Cardiac fibroblast (primary cell): ENCODE measurements at places on chromosomes 4 and X.
A peak's percentile ranks its signal among the peaks of the same experiment; 100 is the strongest.

DNA sequence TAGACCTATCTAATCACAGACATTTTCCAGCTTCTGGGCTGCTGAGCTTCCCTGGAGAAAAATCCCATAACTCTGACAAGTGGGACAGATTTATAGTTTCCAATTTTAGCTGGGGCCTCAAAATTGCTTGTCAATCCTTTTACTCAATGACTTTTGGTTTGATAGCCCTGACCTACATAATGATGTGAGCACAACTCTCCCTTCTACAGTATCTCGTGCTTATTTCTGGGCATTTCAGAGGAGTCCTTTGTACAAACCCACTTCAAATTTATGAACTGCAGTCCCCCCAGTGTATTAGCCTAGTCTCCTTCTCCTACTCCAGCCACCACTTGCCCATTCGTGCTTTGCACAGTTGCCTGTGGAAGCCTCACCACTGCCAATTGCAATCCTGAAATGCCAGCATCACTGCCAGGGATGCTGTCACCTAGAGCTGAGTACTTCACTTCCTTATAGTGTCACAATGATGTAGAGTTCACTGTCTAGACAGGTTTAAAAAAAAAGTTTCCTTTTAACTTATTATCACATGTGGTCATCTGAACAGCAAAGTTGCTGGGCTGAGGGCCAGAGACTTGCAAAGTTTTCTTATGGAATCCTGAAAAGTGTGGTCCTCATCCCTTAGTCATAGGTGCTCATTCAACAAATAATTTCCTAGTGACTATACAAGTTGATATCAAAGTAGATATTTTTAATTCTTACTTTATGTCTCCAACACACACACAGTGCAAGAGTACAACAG, 21.2 kb downstream of the TRAM1L1 start:
- no peak for DNase-seq

- DNase-seq = peak; percentile 78
Observed at GRCh38 chrX:107712231-107713202, 63.1 kb downstream of the TSC22D3 start.

- no peak for DNase-seq
Observed at GRCh38 chr4:175810073-175810730, 1.9 kb downstream of the GPM6A start.

DNA sequence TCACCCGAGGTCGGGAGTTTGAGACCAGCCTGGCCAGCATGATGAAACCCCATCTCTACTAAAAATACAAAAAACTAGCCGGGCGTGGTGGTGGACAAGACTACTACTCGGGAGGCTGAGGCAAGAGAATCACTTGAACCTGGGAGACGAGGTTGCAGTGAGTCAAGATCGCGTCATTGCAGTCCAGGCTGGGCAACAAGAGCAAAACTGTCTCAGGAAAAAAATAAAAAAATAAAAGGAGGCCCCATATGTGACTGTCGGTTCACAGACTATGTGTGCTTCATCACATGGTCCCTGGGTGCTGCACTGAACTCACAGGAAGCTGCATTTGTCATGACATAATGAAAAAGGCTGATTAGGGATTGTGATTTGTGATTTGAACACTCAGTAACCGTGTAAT, 6.4 kb downstream of the TRIML1 start:
- DNase-seq = peak; percentile 77

GRCh38 chrX:4762196-4762595, 1048.7 kb upstream of the PRKX start:
- DNase-seq = no peak

DNA sequence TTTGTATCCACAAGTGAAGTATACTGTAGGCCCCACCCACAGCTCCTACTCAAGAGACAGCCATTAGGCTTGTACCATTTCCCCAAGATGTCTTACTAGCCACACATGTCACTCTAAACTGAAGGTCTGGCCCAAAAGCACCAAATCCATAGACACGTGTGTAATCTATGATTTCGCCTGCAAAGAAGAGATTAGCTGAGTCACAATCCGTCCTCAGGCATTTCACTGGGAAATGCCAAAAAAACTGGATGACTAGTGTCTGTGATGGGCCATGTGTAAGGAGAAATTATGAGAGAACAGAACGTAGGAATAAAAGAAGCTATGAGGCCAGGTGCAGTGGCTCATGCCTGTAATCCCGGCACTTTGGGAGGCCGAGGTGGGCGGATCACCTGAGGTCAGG, 21.9 kb upstream of the RP2 start:
- no peak for DNase-seq

GRCh38 chr4:152072001-152072485, 311.2 kb upstream of the GATB start:
- no peak for DNase-seq

- DNase-seq = peak; percentile 26
Observed at GRCh38 chr4:53889326-53890055, 174.9 kb downstream of the CHIC2 start.

- DNase-seq = no peak
Observed at GRCh38 chrX:10021461-10022272, 54.5 kb downstream of the CLDN34 start.

DNA sequence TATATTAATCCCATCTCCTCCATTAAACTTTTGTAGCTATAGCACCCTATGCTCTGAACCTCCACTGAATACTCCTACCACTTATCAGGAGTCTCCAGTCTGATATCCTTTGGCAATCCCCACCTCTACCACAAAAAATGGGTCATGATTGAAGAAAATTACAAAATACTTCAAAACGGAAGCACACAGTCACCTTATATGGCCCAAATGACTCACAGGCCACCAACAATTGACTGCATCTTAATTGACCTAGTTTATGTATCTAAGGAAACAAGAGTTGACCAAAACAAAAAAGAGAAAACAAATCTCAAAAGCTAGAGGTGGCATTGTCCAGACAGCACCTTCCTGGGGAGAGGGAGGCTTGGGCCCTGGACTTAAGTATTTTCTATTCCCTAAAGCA, 120.0 kb upstream of the DIAPH2 start:
- peak; percentile 62 for DNase-seq

GRCh38 chr4:183657564-183657963, 1.4 kb downstream of the RWDD4 start:
- DNase-seq = peak; percentile 24

DNA sequence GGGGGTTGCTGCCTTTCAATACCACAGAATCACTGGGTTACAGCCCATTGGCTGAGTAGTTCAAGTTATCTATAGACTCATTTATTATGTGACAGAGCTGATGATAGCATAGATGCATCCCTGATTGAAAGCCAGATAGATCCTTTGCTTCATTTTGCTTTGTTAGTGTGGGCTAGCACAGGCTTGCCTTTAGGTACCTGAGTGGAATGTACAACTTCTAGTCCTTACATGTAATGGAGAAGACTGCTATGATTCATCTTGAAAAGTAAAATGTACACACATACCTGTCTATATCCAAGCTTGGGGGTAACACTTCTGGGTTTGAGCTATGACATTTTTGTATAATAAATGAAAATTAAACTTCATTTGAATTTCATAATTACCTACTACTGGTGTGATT, 226.0 kb upstream of the FTHL17 start:
- no peak for DNase-seq

DNA sequence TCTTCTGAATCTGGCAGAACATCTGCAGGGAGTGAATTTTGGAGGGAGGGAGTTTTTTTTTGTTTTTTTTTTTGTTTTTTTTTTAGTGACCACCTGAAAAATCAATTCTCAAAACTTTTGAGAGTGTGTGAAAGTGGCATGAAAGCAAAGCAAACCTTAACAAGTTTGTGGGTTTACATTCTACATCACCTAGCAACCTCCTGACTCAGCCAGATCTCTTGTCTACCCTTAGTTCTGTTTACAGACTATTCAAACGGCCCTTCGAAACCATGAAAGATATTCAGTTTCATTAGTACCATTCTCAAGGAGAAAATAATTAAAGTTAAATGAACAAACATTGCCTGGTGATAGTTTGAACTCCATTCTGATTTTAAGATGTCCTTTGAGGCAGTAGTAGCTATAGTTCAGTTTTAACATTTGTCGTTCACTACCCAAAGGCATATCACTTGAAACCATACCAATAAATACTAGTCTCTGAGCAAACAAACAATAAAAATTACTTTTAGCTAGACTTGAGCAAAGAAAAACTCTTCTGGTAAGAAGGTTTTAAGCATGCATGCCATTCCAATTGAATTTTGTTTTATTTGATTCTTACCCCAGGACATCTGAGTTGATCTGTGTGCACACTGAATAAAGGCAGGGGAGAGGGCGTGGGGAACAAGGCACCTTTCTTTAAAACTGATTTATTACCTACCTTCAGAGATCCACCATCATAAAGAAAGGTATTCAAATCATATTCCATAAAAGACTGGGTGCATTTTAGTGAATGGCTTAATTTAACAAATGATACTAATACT, 137.7 kb downstream of the ARX start:
- no peak for DNase-seq

GRCh38 chr4:89171176-89171805, 60.0 kb downstream of the TIGD2 start:
- no peak for DNase-seq

DNA sequence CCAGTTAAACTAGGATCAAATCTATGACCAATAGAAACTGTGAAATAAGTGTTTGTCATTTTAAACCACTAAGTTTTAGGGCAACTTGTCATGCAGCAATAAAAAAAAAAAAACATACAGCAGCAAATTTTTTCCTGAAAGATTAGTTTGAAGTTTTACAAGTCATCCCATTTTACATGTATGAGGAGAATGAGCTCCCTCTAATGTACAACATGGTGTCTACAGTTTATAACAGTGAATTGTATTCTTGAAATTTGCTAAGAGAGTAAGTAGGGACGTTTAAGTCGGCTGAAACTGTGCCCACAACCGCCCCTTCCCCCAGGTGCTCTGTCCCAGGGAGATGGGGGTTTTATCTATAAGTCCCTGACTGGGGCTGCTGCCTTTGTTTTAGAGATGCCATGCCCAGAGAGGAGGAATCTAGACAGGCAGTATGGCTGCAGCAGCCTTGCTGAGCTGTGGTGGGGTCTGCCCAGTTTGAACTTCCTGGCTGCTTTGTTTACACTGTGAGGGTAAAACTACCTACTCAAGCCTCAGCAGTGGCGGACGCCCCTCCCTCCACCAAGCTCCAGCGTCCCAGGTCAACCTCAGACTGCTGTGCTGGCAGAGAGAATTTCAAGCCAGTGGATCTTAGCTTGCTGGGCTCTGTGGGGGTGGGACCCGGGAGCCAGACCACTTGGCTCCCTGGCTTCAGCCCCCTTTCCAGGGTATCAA, 499.3 kb upstream of the CT83 start:
- DNase-seq = peak; percentile 0

DNA sequence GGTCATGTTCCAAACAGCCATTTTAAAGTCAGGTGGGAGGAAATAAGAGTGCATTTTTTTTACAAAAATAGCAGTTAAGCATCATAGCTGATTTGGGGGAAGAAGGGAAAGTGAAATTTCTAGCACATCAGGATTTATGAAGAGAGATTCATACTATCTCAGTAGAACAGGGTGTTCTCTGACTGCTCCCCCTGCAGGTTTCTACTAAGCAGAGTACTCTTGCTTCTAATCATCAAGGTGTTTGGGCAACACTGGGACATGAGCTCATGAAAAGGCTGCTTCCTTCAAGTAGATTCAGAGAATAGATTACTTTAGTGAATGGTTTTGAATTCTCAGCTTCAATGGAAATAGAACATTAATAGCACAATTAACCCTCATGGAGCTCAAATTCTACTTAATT, 591.4 kb upstream of the PCDH10 start:
- DNase-seq = no peak

DNA sequence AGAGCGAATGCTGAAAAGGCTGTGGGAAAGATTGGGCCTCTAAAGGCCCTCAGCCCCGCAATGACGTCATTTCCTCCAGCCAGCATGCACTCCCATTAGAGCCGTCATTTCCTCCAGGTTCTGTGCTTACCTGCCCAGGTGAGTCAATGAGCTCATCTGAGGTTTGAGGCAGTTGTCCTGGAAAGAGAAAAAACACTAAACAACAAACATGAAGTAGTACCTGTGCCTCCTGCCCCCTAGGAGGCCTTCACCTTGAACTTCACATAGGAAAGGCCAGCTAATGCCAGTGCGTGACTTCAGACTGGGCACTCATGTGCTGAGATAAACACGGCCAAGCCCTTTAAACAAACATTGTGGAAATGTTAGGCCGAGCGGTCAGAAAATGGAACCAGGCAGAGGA, 55.9 kb downstream of the FHDC1 start:
- DNase-seq = no peak

DNA sequence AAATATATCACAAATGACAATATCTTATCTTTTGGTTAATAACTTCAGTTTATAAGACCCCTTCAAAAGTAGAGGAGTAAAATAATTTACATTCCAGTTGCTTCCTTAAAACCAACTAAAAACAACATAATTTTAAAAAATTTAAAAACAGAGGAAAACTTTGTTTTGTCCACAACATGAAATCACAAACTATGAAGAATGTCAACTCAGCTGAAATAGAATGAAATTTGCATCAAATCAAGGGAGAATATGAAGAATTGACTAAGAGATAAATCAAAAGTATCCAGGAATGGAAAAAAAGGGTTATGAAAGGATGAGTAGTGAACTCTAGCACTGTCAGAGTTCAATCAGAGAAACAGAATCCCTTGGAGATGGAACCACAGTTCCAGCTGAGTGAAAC, 2.2 kb upstream of the YY2 start:
- DNase-seq = no peak

GRCh38 chr4:55965585-55965984, 16.8 kb downstream of the CEP135 start:
- no peak for DNase-seq

GRCh38 chrX:110143454-110144210, 140.7 kb downstream of the TMEM164 start:
- peak; percentile 18 for DNase-seq

DNA sequence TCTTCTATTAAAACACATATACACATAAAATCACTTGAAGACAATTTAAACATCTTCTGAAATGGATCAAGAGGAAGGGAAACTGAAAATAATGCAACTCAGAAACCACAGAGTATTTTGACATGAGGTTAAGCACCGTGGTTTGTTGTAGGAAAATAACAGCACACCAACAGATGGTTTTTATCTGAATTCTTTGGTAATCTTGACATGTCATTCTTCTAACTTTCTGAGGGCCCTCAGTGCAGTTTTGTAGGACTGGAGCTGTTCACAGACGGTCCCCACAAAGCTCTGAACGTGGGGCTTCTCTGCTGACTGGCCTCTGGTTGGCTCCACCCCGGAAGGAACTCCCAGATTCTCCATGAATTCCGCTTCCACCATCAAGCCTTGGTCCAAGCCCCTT, 16.0 kb upstream of the TLR8 start:
- peak; percentile 32 for DNase-seq

DNA sequence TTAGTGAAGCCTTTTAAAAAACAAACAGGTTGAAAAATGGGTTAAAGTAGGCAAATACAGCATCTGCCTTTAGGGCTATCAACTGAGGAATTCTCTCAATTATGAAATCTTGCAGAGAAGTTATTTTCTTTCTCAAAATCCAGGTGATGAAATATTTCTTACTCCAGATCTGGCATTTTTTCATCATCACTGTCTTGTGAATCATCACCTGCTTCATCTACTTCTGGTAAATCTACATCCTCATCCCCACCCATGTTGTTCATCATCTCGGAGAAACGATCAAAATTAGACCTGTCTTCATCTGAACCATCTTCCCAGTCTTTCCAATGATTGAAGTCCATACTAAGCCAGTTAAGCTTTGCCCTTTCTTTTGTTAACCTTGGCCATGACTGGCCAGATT, 33.3 kb upstream of the HPF1 start:
- no peak for DNase-seq
